ENCODE measurements at places on chromosomes 13 and 19.

DNA sequence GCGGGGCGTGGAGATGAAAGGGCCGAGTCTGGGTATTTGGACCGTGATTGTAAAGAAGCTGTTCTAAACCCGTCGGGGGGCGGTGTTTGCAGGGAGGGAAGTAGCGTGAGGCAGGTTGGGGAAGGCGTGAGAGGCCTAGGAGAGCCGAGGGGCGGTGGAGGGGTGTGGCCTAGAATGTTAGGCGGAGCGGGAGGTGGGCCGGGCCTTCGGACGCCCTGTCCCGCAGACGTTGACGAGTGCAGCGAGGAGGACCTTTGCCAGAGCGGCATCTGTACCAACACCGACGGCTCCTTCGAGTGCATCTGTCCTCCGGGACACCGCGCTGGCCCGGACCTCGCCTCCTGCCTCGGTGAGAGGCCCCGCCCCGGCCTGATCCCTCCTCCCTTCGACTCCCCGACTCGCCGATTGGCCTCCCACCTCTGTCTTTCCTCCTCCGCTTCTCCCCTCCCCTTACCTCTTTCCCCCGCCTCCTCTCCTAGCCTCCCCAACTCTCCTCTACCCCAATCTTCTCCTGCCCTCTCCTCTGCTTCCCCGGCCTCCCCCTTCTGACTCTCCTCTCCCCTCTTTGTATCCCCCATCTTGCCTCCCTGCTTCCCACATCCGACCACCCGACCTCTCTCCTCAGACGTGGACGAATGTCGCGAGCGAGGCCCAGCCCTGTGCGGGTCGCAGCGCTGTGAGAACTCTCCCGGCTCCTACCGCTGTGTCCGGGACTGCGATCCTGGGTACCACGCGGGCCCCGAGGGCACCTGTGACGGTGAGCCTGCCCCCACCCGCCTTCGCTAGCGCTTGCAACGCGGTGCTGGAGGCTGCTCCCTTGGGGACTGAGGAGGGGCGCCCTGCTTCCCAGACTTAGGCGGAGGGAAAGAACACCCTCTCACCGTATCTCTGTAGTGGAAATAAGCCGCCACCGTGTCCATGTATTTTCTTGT is 12.8 kb downstream of the LTBP4 start:
- DNase-seq: peak; percentile 90

DNA sequence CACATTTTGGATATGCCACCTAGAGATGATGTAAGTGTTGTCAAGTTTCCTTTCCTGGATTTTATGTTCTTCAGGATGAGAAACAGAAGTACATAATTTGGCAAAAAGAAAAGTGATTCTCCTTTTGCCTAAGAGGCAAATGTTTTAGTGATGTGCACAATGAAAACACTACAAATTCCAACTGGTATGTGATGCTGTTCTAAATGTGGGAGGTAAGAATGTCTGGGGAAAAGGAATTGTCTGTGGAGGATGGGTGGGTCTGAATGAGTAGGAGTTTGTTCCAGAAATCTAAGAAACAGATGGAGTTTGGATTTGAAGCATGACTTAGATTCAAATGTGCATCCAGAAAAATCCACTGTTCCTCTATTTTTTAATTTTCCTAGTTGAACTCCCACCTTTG is 473.6 kb upstream of the SPRY2 start:
- no peak for DNase-seq

DNA sequence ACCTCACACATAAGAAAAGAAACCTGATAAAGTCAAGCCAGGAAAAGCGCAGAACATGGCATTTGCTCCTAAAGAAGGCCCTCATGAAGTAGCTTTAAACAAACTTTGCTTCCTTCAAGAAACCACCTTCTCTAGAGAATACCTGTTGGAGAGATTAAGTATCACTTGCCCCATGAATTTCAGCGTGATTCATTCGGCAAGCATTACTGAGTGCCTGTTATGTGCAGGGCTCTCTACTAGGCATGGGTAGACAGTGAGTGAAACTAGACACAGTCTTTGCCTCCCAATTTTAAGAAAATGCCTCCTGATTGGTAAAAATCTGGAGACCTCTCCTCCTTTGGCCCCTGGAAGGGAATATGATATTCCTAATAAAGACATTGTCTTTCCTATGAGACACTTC is 475.8 kb upstream of the NBEA start:
- DNase-seq: no peak

DNA sequence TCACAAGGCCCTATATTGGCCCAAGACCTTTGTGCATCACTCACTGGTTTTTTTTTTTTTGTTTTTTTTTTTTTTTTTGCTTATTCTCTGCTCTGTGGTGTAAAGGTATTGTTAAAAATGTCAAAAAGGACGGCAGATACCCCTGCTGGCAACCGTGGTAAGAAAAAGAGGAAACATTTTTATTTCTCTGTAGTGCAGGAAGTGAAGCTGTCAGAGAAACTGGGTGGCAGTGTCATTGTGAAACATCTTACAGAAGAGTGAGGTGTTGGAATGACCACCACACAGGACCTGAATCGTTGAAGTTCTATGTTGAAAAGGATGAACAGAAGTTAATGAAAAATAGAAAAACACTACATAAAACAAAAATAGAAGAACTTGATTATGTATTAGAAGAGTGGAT is 346.4 kb downstream of the FGF9 start:
- DNase-seq: no peak

Data from Right ventricle myocardium superior (tissue), 1 donor.